ENCODE measurements at places on chromosomes 1 and 21. TPM values are rescaled to one million over a fixed set of nuclear protein-coding genes. Genes with fewer than 3 reads are reported as not detected.

Gene ANGPTL7
- not detected for total RNA-seq

Gene PLA2G2C
- not detected for total RNA-seq

Gene VAV3
- 8.3 TPM for total RNA-seq

Gene SLC35A3
- total RNA-seq, result 14.8 TPM

Gene METTL13
- 43.9 TPM for total RNA-seq

Gene AKR7A3
- total RNA-seq, result 1.3 TPM

Gene SYNC
- total RNA-seq, result 10.3 TPM

Gene ETS2
- 11.1 TPM for total RNA-seq

Gene LCE1F
- not detected for total RNA-seq

Gene OR2L2
- not detected for total RNA-seq

Gene IRF2BP2
- 45.6 TPM for total RNA-seq

Data from epithelial cell of proximal tubule (primary cell).